ENCODE measurements at places on chromosomes 7 and 10. TPM values are rescaled to one million over a fixed set of nuclear protein-coding genes. Genes with fewer than 3 reads are reported as not detected.

- no peak for DNase-seq
Measured at GRCh38 chr10:66717231-66717981, 208.4 kb upstream of the LRRTM3 start.

The PIP gene
- not detected for total RNA-seq

The DKK1 gene
- 1.0 TPM for total RNA-seq

GRCh38 chr7:3437467-3437866 is 136.4 kb downstream of the SDK1 start:
- DNase-seq, result no peak

DNA sequence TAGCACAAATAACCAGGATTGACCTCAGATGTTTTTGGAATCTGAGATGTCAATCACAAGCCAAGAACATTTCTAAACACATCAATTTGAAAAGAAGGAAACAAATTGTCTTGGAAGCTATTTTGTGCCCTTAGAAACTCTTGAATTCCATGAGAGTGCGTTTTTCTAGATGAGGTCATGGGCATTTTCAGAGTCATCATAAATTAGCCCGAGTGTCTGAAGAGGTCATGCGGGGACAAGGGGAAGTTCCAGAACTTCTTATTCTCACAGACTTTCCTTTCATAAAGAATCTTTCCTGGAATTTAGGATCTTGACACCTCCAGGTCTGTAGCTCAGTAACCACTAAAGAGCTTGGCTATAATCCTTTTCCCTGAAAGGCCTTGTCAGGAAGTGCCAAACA is 28.2 kb downstream of the IL2RA start:
- DNase-seq, result no peak

DNA sequence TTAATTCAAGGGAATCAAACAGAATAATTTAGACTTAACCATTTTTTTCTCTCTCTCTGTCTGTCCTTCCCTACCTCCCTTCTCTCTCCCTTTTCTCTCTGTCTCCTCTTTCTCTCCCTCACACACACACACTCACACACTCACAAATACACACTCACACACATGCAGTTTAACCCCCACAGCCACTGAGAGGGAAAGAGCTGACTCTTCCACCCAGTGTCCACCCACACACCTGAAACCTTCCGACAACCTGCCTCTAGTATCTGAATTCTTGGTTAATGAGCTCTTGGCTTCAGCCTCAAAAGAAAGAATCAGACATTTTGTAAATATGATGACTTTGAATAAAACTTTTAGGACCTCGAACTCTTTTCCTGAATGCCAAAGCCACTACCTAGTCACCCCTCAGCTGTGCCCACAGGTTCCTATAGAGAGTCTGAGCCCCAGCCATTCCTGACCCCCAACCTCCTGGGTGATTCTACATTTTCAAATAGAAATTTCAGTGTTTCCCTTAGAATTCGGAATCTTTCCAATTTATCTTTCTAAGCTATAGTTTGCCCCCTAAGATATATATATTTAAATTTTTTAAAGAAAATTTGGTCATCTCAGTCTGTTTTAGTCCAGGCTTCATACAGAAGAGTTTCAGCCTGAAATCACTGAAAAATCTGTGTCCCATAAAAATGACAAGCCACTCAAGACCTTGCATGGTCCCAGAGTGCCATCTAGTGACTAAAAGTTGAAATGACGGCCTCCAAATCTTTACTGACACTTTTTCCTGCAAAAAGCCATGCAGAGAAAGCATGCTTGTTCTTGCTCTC is 202.8 kb downstream of the IPMK start:
- peak; percentile 25 for DNase-seq

DNA sequence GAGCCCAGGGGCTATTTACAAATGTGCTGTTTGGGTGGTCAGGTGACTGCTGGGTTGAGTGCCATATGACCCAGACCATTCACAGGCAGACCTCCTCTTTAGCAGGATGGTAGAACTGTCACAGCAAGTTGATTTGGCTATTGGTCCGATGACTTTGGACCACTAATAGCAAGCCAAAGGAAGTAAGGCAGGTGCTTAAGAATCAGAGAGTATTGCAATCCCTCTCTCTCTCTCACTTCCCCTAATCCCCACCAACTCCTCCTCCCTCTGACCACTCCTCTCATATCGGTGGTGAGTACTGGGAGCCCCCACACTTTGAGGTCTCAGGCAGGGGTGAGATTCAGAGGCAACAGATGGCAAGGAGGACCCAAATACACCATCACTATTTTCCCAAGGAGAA is 165.3 kb downstream of the TRIL start:
- DNase-seq, result no peak

DNA sequence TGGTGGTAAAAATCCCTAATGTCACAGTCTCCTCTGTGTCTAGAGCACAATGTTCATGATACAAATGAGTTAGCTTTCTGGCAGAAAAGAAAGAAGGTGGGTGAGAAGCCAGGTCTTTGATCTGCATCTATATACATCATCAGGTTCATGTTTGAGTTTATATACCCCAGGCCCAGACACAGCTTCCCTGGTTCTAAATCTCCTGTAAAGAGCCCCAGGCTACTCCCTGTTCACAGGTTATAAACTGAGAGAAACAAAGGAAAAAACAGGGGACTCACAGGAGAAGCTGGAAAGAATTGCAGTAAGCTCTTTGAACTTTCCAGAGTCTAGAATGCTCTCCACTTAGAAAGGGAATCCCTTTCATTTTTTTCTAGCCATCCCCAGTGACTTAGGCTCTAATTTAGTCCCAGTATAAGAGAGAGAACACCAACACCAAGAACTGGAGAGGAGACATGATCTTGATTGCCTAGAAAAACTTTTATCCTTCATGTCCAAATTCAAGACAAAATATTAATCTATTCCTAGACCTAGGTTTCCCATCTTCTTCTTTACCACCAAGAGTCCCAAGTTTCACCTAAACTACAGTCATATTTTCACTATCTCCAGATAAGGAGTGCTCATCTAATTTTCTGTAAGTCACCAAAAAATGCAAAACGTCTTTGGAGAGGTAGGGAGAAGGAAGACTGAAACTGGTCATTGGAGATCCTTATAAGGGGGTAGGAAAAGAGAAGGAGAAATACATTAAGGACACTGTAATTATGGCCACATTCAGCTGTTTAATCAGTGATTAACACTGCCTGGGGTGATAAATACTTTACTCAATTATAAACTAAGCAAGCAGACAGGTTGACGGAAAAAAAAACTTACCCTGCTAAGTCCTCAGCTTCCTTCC is 469 bp downstream of the MSS51 start:
- DNase-seq, result no peak

The SUN3 gene
- total RNA-seq, result not detected

DNA sequence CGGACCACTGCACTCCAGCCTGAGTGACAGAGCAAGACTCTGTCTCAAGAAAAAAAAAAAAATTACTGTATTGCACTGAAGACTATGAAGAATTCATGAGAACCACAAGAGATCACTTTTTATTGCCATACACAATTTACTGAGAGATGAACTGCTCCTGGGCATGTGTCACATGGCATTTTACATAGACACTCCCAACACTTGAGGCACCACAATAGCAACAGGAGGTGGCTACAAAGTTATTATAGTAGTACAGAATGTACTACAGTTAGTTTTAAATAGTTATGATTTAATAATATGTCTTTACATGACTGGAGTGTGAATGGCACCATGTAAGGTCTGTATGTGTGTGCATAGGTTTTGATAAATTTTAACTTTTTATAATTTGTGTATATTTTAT is 70.6 kb downstream of the KMT2E start:
- no peak for DNase-seq

GRCh38 chr10:7359954-7360353 is 50.9 kb downstream of the SFMBT2 start:
- no peak for DNase-seq

DNA sequence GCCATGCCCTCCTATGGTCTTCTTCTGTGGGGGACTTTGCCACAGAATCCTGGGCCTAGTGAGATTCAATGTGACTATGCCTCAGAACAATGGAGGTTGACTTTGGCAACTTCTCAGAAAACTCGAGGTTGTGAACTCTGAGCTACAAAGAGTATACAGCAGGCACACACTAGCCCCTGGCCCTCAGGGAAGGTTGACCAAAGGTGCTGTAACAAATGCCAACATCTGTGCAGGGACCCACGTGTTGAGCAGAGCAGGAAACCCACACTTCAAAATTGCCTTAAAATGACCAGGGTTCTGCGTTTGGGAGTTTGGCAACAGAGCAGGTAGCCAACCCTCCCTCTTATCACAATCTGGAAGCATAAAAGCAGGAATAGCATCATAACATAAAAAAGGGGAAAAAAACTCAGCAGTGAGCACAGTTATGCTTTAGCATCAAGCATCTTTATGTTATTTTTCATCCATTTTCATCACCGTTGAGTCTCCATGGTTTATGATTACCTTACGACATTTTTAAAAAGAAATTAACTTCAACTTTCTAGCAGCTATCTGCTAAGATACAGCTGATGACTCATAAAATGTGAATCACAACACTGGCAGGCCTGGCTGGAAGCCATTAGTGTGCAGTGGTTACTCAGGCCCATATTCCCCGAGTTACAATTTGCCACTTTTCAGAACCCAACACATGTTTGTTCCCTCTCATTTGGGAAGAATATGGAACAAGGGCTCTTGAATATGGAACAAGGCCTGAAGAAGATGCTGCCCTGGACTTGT is 11.1 kb downstream of the PRLHR start:
- DNase-seq, result no peak

The CCL26 gene
- 2.6 TPM for total RNA-seq

GRCh38 chr10:29508554-29509244 is 126.1 kb downstream of the SVIL start:
- DNase-seq, result no peak

The FAM131B gene
- total RNA-seq, result 11.9 TPM

- no peak for DNase-seq
Measured at GRCh38 chr7:4714767-4715409, 32.8 kb downstream of the FOXK1 start.

DNA sequence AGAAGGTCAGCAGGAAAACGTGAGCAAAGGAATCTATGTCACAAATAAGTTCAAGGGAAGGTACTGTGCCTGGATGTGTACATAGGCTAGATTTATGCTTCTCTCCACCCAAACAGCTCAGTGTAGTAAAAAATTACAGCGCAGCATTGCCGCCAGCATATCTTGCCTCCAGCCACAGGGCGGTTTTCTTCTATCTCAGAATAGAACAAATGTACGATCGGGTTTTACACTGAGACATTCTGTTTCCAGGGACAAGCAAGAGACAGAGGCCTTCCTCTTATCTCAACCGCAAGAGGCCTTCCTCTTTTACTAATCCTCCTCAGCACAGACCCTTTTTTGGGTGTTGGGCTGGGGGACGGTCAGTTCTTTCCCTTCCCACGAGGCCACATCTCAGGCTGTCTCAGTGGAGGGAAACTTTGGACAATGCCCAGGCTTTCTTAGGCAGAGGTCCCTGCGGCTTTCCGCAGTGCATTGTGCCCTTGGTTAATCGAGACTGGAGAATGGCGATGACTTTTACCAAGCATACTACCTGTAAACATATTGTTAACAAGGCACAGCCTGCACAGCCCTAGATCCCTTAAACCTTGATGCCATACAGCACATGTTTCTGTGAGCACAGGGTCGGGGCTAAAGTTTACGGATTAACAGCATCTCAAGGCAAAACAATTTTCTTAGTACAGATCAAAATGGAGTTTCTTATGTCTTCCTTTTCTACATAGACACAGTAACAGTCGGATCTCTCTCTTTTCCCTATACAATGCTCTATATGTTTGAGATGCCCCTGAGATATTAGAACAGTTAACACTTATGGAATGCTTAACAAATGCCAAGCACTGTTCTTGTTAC is 11.6 kb upstream of the ABHD11 start:
- DNase-seq, result no peak

- DNase-seq, result no peak
Measured at GRCh38 chr7:1892011-1892965, 222.2 kb downstream of the ELFN1 start.

The TAX1BP1 gene
- 51.6 TPM for total RNA-seq

- no peak for DNase-seq
Measured at GRCh38 chr7:147999962-148000361, 590.6 kb upstream of the C7orf33 start.

- no peak for DNase-seq
Measured at GRCh38 chr10:128833671-128834070, 633.4 kb upstream of the MGMT start.

The LIPF gene
- not detected for total RNA-seq

DNA sequence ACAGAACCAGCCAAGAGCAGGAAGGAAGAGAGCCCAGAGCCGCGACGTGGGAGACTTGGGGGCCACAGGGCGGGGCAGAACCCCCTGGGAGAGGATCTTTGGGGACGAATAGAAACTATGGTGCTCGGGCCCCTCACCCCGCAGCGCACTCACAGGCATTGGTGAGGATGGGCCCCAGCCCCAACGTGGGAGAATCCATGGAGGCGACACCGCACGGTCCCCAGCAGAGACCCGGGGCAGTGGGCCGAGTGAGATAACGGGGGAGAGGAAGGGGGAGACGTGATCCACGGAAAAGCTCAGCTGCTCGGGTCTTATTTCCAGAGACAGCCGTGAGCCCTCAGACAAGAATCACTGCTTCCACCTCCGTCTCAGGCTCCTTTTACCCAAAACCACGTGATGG is 222.4 kb downstream of the TCERG1L start:
- DNase-seq, result peak; percentile 39

- DNase-seq, result no peak
Measured at GRCh38 chr10:8404721-8405120, 350.2 kb downstream of the GATA3 start.

GRCh38 chr10:100662067-100662466 is 83.3 kb upstream of the PAX2 start:
- DNase-seq, result peak; percentile 27

- peak; percentile 76 for DNase-seq
Measured at GRCh38 chr10:120011359-120012130, 119.0 kb downstream of the SEC23IP start.

The SLC26A3 gene
- total RNA-seq, result not detected

- peak; percentile 25 for DNase-seq
Measured at GRCh38 chr7:6179620-6180343, 92.6 kb downstream of the CYTH3 start.

GRCh38 chr10:14926722-14927416 is 27.0 kb downstream of the DCLRE1C start:
- DNase-seq, result no peak

DNA sequence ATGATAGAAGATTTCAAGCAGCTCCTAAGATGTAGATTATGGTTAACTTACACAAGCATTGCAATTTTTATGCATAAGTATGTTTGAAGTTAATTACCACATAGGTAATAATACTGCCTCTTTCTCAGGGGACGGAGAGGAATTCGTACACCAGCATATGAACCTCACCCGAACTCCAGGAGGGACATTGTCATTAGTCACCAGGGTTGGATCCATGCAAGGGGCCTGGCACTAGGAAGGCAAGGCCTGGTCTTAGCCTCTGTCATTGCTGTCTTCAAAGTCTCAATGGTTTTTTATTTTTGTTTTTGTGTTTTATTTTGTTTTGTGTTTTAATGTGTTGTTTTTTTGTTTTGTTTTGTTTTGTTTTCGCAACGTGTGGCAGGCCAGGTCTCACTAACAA is 145.6 kb upstream of the PPP2R2D start:
- DNase-seq, result no peak

GRCh38 chr7:5690931-5691473 is 90.5 kb downstream of the RNF216 start:
- DNase-seq, result no peak

The TMEM229A gene
- 0.42 TPM for total RNA-seq

GRCh38 chr7:149595541-149595940 is 97.9 kb upstream of the ZNF746 start:
- no peak for DNase-seq

Measured in H7 (cell line).